Fibroblast of skin of left quadriceps (primary cell): ENCODE measurements at places on chromosomes 11 and 22.

- DNase-seq = no peak
Observed at GRCh38 chr11:2383852-2384804, 7.0 kb downstream of the CD81 start.

- DNase-seq = no peak
Observed at GRCh38 chr11:119447664-119448242, 24.8 kb upstream of the THY1 start.

- DNase-seq = no peak
Observed at GRCh38 chr22:47739291-47740015, 977.0 kb downstream of the TBC1D22A start.

- peak; percentile 46 for DNase-seq
Observed at GRCh38 chr11:69131644-69132300, 24.0 kb upstream of the SMIM38 start.

DNA sequence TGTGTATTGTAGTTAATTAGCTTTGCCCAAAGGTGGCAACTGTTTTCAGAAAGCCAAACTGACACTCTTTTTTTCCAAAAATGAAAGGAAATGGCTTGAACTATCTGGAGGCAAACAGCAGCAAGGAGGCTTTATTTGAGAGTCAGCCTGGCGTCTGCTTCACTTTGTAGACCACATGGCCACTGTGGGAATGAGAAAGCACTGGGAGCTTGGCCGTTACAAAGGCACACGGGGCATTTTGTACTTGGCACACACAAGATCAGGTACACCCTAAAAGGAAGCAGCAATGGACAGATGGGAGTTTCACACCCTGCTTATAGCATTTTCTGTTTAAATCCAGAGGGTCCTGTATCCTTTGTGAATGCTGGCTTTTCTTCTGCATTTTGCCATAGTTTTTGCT lies 126.3 kb downstream of the MPPED2 start:
- DNase-seq = no peak
